ENCODE measurements at places on chromosomes 4 and X. TPM values are rescaled to one million over a fixed set of nuclear protein-coding genes. Genes with fewer than 3 reads are reported as not detected.

NAT8L gene
- 1.1 TPM for total RNA-seq

GRIA3 gene
- total RNA-seq = not detected

RIBC1 gene
- total RNA-seq = 0.72 TPM

DCHS2 gene
- total RNA-seq = not detected

SYNPO2 gene
- total RNA-seq = 0.18 TPM
